GOT3 (cell line): ENCODE measurements at places on chromosomes 3 and 15.

GRCh38 chr15:81780966-81781365 is 264.9 kb downstream of the MEX3B start:
- no peak for DNase-seq

DNA sequence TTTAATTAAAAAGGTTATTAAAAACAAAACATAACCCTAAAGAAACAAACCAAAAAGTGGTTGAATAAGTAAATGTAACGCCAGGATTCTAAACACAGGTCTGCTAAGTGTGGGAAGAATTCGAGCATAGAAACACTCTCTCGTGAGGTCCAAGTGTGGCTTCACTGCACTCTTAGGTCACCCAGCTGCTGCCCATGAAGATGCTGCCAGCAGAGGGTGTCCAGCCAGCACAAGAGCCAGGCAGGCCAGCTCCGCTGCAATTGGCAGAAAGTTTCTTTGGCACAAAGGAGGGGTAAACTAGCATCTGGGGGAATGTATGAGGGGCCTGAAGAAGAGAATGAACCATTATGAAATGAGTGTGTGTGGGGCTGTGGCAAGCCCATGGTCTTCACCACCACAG is 215.7 kb upstream of the FEZF2 start:
- DNase-seq = no peak

DNA sequence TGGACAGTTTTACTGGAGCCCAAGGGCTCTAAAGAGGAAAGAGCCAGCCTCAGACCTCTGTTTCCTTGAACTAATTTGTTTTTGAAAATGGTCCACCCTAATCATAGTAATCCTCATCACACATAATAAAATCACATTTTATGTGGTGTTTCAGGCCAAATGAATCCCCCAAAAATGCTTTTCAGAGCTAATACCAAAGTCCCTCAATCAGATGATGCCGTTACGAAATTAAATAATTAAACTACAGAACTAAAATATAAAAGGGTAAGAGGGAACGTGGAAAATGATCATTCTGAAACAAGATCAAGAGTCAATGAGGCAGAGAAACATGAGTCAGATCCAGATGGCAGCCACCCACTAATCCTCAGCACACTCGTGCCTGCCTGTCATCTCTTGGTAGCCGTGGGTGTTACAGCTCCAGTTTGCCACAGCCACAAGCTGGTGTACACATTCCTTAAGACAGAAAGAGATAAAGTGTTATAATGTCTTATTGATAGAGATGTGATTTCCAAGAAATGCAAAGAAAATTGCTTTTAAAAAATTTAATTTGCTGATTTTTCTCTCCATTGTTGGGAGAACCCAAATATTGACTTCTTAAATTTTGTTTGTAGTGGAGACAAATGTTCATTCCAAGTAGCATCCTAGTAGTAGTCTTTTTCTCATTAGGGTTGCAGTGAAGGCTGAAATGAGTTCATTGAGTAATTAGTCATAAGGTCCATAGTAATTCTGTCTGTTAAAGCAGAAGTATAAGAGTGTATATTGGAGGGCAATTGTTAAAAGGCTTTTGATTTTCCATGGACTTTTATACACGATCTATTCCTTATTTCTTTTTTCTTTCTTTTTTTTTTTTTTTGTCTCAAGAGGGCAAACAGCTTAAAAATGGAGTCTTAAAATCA is 104.2 kb downstream of the AGBL1 start:
- DNase-seq = no peak

DNA sequence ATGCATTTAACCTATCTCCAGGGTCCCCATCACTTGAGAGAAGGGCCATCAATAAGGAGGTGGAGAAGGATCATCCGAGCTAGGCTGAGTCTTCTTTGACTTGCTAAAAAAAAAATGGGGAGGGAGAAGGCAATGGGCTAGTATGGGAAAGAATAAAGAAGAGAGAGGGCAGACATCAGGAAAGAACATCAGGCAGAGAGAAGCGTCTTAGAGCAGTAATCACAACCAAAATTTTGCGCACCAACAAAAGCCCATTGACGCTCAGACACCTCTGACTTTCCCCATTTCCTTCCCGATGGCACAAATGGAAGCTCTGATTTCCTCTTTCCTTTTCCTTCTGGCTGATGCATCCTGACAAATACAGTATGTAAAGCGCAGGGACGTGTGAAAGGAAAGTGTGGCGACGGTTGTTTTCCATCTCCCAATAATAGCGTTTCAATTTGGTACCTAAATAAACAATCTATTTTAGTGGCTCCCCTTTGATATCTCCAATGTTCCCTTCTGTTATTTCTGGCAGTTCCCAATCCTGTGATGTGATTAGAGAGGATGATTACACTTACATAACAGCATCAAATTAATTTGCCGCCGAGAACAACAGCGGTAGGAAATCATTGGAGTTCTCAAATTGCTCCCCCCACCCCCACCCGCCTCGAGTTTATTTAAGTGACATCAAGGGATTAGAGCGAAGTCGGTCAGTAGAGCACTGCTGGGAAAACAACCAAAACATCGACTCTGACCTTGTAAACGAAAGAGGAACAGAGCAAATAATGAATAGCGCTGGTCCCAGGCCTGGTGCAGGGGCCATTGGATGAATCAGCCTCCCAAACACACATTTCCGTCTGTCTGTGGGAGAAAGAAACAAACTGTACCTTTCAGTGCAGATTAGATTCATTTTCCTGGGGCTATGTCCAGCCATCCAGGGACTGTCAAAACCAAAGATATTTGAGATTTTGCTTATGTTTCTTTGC is 273.3 kb upstream of the ICE2 start:
- DNase-seq = no peak

GRCh38 chr3:186235554-186235953 is 126.5 kb downstream of the DGKG start:
- DNase-seq = no peak

GRCh38 chr3:158953131-158953530 is 151.3 kb downstream of the MFSD1 start:
- DNase-seq = no peak

GRCh38 chr3:10356461-10356981 is 35.6 kb upstream of the SEC13 start:
- DNase-seq = no peak

GRCh38 chr15:75023872-75024636 is 664 bp downstream of the PPCDC start:
- no peak for DNase-seq

DNA sequence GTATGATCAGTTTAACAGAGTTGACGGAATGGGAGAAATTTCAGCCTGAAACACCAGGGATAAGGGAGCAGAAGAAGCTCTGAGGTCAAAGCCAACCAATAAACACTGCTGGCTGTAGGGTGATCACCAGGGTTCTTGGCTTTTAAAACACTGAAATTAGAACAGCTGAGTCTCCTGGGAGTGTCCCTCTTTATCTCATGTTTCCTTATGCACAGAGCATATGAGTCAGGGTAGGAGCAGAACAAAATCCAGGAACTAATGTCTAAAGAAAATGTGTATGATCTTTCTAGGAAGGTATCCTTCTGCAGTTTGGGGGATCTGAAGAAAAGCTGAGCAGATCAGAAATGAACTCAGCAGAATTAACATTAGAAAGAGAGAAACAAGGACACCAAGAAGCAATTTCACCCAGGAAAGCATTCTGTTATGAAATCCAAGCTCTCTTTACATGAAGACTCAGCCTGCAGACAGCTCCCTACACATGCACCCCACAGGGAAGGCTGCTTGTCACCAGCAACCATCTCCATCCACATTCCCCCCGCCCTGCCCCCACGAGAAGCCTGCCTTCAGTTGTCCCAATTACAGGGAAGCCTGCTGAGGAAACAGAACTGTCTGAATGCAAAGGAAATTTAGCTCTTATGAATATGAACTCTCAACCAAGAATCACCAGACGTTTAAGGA is 469.7 kb downstream of the PDCD6IP start:
- DNase-seq = no peak

GRCh38 chr15:71559098-71559497 is 251.3 kb upstream of the NR2E3 start:
- DNase-seq = no peak
